ENCODE measurements at places on chromosomes 3 and 15.
A peak's percentile ranks its signal among the peaks of the same experiment; 100 is the strongest.

DNA sequence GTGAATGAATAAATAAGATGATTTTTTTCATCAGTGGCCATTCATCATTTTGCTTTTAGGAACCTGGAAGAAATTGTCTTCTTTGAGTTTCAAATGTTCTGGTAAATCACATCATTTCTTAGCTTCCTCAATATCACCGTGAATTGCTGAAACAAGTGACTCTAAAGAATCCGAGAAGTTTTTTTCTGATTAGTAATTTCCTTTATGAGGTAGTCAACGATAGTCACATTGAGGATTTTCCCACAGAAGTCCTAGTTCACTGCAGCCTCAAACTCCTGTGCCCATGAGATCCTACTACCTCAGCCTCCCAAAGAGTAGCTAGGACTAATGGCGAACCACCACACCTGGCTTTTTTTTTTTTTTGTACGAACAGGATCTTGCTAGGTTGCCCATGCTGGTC lies 3.6 kb upstream of the TMPRSS7 start:
- DNase-seq: no peak

DNA sequence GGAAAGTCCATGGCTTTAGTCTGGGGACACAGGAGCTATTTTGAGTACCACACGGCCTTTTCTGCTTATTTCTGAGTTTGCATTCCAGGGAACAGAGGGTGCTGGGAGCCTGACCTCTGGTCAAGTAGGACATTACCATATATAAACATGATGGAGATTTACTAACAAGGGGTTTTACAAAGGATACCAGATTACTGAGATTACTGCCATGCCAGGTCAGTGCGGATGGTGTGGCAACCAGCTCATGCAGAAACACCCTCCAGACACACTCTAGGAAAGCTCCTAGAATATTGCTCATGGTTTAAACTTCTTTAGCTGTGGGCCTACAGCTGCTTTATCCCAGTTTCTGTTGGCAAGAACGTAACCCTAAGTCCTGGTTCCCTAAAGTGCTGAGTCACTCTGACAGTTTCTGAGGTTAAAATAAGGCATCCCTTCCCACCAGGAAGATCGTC lies 54.3 kb upstream of the AGTR1 start:
- no peak for DNase-seq

DNA sequence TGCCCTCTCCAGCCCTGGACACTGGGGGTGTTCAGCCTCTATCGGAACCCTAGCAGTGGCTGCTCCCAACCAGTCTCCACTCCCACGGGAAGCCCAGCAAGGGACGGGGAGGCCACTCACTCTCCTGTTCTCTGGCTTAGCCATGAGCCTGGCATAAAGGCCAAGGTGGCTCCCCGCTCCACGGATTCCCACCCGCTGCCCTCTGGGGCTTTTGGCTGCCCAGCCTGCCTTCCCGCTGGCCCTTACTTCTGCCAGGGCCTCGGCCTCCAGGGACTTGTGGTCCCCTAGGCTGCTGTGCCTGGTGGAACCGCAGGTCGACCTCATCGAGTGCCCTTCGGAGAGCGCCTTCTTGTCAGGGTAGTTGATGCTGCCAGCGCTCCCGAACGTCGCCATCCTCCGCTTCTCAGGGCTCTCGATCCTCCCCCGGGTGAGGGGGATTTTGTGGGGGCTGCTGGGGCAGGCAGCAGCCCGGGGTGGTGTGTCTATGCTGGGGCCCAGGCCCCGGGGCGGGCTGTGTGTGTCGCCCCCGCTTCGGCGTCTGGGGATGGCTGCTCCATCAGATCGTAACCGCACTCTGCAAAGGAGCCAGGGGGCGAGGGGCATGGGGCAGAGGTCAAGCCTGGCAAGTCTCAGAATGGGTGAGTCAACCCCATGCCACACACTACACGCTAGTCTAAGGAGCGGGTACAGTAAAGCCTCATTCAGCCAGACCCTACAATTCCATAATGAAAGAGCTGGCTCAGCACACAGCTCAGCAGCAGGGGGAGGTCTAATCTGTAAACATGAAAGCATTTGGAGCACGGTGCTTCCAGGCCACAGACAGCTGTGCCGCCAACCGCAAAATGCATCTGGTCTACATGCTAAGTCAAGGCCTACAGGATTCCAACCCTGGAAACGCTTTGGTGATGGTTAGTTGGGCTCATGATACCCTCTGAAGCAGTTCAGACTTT lies 27.3 kb upstream of the RAD18 start:
- DNase-seq: no peak

DNA sequence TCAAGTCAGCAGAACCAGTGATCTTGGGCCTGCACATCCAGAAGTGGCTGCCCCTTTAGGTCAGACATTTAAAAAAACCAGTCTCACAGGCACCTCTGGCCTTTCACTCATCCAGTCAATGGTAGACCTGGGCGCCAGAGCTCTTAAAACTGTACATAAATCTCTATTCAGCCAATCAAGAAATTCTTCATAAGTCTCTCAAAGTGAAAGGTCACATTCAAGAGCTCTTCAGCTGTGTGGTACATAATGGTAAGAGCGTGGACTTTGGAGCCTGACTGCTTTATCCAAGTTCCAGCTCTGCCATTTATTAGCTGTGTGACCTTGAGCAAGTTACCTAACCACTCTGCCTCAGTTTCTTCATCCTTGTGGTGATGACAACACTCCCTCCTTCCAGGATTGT lies 22.3 kb upstream of the MORF4L1 start:
- DNase-seq: no peak

DNA sequence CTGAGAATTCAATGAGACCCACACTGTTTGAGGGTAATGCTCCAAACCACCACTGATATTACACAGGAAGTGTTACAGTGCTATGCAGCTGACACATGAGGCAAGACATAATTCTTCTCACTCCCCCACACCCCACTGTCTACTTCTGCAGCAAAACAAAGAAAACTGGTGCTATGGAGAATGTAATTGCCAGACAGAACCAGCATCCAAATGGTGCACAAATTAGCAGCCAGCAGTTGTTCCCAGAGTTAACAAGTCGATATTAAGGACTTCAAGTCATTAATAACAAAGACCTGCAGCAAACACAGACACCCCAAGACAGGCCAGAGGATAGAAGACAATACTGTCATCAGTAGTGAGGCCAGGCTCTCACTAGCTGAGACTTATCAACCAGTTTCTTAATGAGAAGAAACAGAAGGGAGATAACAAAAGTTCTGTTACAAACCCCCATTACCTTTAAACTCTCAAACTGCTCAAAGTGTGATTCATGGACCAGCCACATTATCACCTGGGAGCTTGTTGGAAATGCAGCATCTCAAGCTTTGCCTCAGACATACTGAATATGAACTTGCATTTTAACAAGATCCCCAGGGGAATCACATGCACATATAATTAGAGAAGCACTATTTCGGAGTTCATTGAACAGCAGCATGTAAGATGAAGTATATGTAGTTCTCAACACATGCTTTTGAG lies 58.7 kb upstream of the FNDC3B start:
- DNase-seq: no peak

GRCh38 chr3:95134693-95135413 lies 1072.0 kb downstream of the NSUN3 start:
- DNase-seq: peak; percentile 6

Measured in heart right ventricle (tissue), 16 donors.